Activated T-helper 1 cell treated with Interleukin-2 at 50 U/mL for 16 hours (primary cell): ENCODE measurements at places on chromosomes 2 and 18.

DNA sequence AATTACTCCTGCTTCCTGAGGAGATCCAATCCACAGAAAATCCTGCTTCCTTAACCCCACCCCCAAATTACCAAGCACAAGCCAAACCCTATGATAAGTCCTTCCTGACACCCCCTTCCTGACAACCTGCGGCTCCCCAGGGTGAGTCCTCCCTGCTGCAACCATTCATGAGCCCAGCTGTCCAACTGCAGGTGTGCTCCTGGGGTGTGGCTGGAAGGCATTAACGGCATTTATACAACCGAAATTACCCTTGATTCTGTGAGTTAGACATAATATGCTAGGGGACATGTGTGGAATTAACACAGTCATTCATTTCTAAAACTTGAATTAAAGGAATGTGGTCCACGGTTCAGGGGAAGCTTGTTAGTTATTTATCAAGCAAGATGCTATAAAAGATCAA lies 119.0 kb upstream of the ALKAL2 start:
- no peak for DNase-seq

DNA sequence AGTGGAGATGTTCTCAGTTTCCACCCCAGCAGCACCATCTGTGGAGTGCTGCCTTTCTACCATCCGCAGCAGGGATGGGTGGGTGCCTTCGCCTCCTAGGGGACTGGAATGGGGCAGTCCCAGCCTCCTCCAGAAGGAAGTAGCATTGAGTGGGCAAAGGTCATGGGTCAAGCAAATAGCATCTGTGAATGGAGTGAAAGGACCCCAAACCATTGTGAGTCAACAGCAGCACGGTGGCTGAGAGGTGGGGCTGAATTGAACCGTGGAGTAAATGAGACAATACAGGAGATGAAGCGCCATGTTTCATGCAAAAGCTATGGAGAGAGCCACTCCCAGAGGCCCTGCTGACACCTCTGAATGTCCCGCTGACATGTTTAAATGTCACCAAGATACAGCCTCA lies 9.7 kb downstream of the GPR55 start:
- no peak for DNase-seq

DNA sequence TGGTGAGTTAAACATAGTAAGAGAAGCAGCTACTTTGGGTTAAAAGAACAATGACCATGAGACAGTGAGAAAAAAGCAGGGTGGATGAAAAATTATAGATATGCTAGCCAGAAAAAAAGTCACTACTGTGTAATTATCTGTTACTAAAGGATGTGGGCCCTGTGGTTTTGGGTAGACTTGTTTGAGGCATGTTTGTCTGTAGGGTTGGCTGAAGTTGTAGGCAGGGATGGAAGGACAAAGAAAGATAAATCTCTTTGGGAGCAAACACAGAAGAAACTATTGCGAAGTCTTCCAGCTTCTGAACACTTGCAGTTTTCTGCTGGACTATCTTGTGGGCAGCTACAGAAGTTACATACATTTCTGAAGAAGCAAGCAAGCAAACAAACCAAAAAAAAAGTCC lies 28.2 kb downstream of the RND3 start:
- no peak for DNase-seq

DNA sequence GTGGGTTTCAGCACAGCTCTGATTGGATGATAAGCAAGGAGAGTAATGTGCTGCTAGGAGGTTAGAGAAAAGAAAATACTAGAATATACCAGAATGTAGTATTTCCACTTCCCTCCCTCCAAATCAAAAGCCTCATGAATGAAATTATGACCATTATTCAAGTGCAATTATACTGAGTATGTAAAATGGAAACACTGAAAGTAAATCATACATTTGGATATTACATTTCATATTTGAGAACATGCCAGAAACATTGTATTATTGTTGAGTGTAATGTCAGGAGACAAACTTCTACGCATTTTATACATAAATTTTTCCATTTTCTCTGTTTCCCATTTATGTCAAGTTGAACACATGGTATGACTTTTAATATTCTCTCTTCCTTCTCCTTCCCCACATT lies 942 bp upstream of the CETN1 start:
- DNase-seq, result no peak

- no peak for DNase-seq
These were observed 109.4 kb downstream of the PARD3B start for GRCh38 chr2:204654669-204655068.

DNA sequence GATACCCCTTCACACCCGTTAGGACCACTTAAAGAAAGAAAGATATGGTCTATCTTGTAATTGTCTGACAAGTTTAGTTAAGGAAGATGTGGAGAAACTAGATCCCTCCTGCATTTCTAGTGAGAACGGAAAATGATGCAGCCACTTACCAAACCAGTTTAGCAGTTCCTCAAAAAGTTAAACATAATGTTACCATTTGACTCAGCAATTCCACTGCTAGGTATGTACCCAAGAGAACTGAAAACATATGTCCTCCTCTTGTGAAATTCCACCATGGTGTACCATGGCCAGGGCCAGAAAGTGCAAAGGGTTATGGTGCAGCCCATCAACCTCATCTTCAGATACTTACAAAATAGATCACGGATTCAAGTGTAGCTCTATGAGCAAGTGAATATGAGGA lies 79.0 kb upstream of the ID2 start:
- no peak for DNase-seq

DNA sequence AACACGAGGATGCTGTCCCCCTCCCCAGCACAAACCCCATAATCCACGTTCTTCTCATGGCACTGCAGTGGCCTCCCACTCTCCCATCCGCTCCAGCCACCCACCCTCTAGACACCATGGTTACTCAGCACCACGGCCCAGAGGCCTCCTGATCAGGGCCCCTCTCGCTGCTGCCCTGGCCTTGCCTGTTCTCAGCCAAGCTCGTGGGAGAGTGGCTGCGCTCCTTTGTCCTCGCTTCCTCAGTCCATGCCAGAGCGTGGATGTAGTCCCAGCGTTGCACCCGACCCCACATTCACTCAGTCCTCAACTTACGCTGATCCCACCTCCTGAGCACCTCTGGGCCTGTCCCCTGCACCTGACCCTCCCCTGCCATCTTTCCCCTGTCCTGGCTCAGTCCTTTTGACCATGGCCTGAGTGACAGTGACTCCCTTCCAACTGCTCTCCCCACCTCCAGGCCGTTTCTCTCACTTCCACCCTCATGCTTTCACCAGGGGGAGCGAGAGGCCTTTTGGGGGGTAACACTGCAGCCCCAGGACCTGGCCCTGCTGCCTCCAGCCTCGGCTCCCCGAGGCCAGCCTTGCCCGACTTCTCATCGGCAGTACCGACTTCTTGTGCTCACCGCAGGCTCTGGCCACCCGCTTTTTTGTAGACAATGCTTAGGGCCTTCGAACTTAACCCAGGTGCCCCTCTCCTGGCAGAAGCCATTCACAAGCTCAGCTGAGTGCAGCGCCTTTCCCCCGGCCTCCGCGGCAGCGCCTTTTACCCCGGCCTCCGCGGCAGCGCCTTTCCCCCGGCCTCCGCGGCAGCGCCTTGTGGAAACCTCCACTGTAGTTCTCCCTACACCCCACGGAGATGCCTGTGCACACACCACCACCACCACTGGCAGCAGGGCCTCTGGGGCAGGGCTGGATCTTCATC lies 131.4 kb downstream of the CLIP4 start:
- no peak for DNase-seq

GRCh38 chr2:112924821-112925220 lies 13.9 kb downstream of the IL37 start:
- no peak for DNase-seq

- DNase-seq, result no peak
These were observed 840.4 kb downstream of the CPS1 start for GRCh38 chr2:211396815-211397214.

DNA sequence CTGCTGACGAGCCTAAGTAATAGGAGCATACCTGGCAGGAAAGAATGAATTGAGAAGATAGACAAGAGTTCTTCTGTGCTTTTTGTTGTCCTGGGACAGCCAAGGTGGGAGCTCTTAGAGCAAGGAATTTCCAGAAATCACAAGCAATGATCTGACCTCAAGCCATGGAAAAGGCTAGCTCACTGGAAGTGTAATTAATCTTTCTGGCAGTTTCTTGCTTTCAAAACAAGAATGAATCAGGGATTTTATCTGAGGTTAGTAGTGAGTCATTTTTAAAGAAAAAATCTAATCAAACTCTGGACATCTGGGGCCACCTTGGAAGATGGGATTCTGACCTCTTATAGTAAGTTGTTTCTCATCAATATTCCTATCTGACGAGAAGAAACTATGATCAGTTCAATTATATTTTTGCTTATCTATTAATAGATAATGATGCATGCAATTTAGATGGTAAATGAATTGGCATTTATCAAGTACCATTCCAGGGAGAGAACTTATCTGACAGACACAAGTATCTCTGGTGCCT lies 98.0 kb downstream of the ADCYAP1 start:
- no peak for DNase-seq

DNA sequence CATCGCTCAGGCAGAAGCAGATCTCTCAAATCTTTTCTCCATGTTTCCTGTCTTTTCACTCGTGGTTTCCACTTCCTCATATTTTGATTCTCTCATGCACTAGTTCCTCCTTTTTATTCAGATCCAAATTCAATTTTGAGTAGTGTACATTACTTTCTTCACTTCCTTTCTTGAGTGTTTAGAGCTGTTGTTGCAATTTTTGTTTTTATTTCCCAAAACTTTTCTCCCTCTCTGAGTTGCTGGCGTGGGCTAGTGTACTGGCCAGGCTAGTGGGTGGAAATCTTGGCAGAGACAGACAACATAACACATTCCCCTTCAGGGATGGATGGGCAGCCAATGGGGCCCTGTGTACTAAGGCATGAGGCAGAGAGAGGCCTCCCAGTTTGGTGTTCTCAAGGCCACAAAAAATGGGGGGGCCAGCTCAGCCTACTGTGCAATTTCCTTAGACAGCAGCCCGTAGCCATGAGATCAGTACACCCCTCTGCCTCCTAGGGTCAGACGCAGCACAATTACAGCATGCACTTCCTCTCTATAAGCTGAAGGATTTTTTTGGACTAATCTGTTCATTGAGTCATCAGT lies 145.1 kb upstream of the PID1 start:
- DNase-seq, result no peak

GRCh38 chr18:55501982-55502710 lies 85.8 kb downstream of the TCF4 start:
- no peak for DNase-seq

- DNase-seq, result no peak
These were observed 105.5 kb downstream of the ZEB2 start for GRCh38 chr2:144414324-144414845.

DNA sequence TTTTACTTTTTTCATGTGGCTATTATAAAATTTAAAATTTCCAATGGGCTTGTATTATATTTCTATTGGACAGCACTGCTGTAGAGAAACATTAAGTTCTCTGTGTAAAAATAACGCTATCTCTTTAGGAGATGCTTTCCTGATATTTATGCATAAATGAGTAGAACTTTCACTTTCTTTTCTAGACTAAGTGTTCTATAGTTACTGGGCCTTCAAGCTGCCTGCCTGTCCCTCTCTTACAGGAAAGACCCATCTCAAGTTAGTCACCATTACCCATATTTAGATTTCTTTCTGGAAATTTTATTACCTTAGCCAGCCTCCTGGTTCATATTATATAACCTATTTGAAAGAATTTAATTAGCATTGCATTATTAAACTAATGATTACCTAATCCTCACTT lies 4.8 kb downstream of the ITGA4 start:
- no peak for DNase-seq

DNA sequence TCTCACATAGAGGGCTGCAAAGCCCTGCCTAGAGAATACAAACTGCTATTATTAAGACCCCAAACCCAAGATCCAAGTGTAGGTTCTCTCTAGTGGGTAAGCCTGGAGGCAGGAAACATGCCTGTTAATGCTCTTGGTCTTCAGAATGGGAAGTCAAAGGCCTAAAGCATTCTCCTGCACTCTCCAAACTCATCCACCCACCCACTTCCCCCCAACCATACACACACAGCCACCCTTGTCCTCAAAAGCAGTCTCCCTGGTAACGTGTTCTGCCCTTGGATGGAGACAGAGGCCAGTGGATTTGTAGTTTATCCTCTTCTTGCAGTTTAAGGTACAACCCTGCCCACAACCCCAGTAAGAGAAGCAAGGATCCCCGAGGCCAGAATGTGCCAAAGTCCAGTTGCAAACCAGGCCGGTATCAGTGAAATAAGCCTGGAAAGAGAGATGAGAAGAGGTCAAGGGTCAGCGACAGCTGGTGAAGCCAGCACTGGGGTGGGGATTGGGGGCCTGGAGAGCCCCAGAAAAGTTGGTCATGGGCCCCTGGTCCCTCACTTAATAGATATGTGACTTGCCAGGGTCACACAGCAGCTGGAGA lies 23.0 kb downstream of the TMEM247 start:
- DNase-seq, result no peak

DNA sequence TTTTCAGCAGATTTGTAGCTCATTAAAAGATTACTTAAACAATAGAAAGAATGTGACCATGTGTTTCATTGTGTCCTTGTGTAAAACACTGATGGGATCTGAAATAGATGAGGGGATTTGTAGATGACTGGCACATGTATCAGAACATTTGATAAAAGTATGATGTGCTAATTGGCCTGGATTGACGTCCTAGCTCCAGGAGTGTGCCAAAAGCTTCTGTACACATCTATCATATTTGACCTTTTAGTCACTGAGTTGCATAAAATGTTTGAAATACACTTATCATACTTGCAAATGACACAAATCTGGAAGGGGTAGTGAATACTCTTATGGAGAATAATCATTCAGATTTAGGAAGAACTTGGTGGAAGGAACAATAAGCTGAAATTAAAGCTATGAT lies 778.5 kb downstream of the ERBB4 start:
- DNase-seq, result no peak

DNA sequence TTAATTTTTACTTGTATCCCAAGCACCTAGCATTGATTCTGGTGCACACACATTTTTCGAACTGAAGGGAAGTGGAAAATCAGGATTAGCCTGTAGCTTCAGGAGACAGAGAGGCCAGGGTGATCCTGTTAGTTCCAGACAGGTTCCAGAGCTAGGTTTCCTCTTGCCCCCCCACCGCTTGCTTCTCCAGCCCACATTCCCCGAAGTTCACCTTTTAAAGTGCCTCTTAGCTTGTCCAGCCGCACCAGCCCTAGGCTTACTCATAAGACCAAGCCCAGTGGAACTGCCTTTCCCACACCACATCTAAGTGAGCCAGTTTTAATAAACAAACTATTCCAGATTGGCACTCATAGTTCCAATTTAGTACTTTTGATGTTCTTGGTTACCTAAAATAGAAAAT lies 898.6 kb upstream of the KLHL29 start:
- DNase-seq, result no peak

DNA sequence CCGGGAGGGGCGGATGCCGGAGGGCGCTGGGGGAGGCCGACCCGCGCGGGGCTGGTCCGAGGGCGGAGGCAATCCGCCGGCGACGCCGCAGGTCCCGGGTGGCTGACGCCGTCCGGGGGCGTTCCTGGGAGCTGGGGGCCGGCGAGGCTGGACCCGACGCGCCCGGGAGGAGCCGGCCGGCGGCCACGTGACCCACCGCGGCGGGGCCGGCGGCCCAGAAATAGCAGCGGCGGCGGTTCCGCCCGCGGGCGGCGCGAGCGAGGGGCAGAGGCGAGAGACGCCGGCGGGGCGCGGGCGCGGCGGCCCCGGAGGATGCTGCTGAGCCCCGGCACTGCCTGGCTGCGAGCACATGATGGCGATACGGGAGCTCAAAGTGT lies at the start of gene RAB31:
TSS of gene RAB31 (plus strand) at position 245 of the 377 bp plus-strand sequence. CDS start at position 350, 105 bp downstream.
- DNase-seq, result no peak
